ENCODE measurements at places on chromosomes 12 and 14. TPM values are rescaled to one million over a fixed set of nuclear protein-coding genes. Genes with fewer than 3 reads are reported as not detected.

Gene MSI1
- total RNA-seq: not detected

Gene NTN4
- 211 TPM for total RNA-seq

- no peak for DNase-seq
Observed at GRCh38 chr12:6987956-6988553, 17.3 kb downstream of the EMG1 start.

DNA sequence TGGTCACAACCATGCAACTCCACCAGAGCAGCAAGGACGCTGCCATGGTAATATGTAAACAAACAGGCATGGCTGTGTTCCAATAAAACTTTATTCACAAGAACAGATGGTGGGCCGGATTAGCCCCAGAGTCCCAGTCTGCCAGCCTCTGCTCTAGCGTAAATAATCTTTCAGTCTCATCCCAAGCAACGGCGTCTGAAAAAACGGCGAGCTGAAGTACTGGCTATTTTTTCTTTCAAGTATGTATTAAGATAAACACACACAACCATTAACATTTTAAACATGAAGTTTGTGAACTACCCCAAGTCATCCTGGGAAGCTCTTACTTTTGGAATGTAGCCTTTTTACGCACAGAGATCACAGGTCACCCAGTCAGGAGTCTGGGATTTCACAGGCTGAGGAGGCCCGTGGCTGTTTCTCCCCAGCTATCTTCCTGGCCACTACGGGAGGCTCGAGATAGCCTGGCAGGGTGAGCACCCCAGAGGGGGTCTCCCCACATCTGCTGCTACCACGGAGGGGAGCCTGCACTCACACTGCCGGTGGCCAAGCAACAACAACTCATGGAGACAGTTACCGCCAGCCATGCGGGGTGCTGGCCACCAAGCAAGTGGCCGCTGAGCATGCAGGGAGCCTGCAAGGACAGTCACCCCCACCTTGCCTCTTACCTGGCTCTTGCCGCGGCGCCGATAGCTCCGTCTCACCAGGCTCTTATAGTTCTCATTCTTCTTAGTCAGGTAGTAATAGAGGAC lies 124.6 kb downstream of the RFLNA start:
- no peak for DNase-seq

DNA sequence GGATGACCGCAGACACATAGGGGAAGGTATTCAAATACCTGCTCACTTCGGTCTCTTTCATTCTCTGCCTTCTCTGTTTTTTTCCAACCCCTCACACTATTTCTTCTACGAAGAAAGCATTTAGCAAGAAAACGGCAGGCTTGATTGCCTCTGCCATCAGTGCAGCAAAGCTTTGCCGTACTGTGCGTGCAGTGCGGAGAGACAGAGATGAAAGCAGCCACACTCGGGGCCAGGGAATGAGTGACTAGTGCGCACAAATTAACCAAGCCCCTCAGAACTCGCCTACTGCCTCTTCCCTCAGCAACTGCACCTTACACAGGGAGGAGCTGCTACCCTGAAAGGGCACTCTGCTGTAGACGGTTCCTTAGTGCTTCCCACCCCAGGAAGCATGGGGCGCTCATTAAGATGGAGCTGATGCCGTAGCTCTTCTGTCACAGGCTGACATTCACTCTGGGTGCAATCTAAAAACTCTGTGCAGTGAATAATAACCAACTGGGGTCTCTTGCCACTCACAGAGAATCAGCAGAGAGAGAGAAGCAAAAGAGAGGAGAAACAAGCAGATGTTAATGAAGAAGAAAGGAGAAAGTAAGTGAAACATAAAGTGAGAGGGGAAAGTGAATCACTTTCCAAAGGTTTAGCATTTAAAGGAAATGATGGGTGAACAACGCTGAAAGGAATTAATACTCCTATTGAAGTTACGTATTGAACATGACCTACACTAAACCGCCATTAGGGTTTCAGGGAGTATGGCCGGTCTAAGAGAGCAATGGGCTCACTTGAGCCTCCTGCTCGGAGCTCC lies 69.4 kb downstream of the GRIN2B start:
- DNase-seq: no peak

GRCh38 chr12:88553941-88554658 lies 26.2 kb downstream of the KITLG start:
- no peak for DNase-seq

DNA sequence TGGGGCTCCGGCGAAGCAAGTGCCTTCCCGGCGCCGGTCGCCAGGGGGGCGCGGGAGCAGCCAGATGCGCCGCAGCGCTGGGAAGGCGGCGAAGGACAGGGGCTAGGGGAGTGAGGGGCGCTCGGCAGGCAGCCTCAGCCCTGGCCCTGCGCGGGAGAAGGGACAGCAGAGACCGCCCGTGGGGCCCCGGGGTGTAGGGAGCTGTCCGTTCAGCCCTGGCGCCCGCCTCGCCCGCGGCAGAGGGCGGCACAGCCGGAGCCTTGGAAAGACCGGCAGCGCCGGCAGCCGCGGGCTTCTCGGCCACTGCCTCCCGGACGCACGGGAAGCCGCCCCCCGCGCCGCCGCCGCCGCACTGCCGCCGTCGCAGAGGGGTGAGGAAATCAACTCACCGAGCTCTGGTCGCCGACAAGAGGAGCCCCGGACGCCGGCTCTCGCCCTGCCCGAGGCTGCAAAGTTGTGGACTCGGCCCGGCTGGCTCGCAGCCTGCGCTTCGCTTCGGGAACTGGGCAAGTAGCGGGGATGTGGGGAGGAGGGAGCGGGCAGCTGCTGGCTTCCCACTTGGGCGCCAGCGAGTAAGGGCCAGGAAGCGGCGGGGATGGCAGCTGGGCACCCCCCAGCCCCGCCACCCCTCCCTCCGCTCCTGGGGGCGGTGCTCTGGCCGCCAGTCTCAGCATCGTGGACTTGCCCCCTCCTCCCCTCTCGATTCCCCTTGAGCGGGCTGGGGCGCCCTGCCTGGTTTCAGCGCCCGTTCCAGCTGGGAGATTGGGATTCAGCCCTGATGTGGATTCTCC lies at the start of gene ZDHHC22:
TSS of gene ZDHHC22 (minus strand) at position 578 of the 791 bp plus-strand sequence. CDS start 2,053 bp downstream, outside the sequence.
- no peak for DNase-seq
